ENCODE measurements at places on chromosomes 1 and 21. TPM values are rescaled to one million over a fixed set of nuclear protein-coding genes. Genes with fewer than 3 reads are reported as not detected.
A peak's percentile ranks its signal among the peaks of the same experiment; 100 is the strongest.

DNA sequence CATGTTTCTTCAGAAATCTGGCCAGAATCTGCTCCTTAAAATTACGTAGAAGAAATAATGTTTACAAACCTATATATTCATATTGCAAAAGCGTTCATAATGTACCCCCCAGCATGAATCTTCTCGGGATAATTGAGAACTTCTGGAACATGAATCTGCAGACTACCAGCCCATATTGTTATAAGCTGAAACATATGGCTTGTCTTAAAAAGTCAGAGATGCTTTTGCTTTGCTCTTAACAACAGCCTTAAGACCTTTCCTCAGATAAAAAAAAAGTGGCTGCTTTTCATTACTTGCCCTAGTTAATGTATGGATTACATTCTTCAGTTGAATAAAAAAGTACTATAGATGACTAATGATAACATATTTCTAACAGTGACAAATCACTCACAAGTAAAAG lies 15.0 kb upstream of the ZZZ3 start:
- no peak overlapping the region for H3K4me3 ChIP-seq
- no peak overlapping the region for H3K27ac ChIP-seq
- no peaks in the 10 kb centered on the region for H3K27me3 ChIP-seq
- no peaks in the 10 kb centered on the region for H3K4me1 ChIP-seq
- H3K36me3 ChIP-seq = peaks cover 20% of the 10 kb centered on the region

Gene TFF2
- total RNA-seq = not detected

- H3K36me3 ChIP-seq = no peaks in the 10 kb centered on the region
- H3K27ac ChIP-seq = no peak overlapping the region
- H3K4me3 ChIP-seq = no peak overlapping the region
These were observed 51.2 kb downstream of the GIPC2 start for GRCh38 chr1:78096976-78097375.

- no peak for DNase-seq
- no peaks in the 10 kb centered on the region for H3K4me1 ChIP-seq
- no peak overlapping the region for H3K4me3 ChIP-seq
- peaks cover 36% of the 10 kb centered on the region for H3K36me3 ChIP-seq
These were observed 43.8 kb downstream of the MIER1 start for GRCh38 chr1:66968574-66968973.

DNA sequence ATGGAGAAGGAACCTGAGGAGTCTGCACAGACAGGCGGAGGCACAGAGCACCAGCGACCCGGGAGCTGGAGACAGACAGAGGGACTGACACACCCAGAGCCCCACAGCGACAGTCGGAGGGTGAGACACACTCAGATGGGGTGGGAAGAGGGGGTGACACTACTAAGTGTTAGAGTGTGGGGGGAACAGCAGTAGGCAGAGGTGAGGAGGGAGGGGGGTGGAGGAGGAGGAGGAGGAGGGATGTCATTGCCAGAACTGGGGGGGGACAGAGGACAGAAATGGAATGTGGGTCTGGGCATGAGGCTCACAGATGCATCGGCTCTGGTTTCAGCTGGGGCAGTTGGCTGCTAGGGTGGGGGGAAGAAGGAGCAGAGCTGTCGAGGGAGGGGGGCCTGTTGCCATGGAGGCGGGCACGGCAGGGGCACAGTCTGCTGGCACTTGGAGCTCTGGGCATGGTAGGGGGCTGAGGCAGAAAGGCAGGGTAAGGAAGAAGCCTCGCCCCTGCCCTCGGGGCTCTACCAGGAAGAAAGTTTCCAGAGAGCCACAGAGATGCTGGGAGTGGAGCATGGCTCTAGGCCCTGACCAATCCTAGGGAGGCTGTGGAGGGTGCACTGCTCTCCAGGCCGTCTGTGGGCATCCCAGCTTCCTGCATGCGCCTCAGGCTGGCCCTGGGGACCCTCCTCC lies 37.3 kb downstream of the AHDC1 start:
- no peaks in the 10 kb centered on the region for H3K27me3 ChIP-seq
- H3K4me3 ChIP-seq = peak overlapping the region; percentile 52
- H3K36me3 ChIP-seq = no peaks in the 10 kb centered on the region
- no peak for DNase-seq

DNA sequence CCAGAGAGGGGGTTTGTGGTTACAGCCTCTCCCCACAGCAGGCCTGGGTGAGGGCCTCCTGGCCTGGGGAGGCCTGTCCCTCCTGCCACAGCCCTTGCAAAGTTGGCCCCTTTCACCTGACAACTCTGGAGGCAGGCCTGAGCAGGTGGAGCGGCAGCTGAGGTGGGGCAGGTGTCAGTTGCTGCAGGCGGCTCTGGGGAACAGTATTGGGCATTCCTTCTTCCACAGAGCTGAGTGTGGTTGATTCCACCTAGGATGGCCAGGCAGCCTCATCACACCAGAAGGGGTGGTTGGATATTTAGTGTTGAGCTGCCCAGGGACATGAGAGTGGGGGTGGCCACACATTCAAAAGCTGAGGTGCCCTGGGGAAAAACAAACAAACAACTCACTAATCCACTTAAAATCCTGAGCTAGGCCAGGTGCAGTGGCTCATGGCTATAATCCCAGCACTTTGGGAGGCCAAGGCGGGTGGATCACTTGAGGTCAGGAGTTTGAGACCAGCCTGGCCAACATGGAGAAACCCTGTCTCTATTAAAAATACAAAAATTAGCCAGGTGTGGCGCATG lies 31.1 kb downstream of the PIGP start:
- no peak overlapping the region for H3K27ac ChIP-seq
- H3K36me3 ChIP-seq = peaks cover 5% of the 10 kb centered on the region
- H3K4me3 ChIP-seq = no peak overlapping the region
- no peaks in the 10 kb centered on the region for H3K27me3 ChIP-seq
- DNase-seq = no peak
- peaks cover 6% of the 10 kb centered on the region for H3K4me1 ChIP-seq

DNA sequence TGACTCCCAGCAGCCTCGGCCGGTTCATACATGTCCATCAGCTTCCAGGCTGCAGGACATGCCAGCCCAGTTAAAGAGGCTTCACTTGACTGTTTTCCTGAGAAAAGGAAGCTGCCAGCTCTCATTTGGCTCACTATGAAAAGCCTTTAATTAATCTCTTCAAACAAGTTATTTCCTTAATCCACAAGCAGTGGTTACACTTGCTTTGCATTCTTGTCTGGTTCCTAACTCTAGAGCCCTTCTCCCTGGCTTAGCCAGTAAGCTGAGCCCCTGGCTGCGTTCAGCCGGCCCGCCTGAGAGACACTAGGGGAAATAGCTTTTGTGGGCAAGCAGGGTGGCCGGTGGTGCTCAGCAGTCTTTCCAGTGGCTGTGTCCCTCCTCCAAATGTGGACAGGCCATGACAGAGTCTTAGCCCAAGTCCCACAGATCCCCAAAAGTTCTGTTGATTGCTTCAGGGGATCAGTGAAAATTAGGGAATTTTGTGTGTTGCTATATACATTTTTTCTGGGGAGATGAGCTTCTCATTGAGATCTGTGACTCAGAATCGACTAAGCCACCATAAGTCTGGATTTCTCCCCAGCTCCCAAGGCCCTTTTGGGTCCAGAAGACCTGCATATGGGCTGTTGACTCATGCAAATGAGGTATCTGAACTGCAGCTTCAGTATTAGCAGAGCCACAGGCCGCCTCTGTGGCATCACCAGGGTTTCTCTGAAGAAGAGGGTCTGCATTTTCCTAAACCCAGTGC lies 10.1 kb downstream of the ATF3 start:
- no peak for DNase-seq
- H3K27me3 ChIP-seq = no peaks in the 10 kb centered on the region
- no peak overlapping the region for H3K4me3 ChIP-seq
- peaks cover 24% of the 10 kb centered on the region for H3K36me3 ChIP-seq

DNA sequence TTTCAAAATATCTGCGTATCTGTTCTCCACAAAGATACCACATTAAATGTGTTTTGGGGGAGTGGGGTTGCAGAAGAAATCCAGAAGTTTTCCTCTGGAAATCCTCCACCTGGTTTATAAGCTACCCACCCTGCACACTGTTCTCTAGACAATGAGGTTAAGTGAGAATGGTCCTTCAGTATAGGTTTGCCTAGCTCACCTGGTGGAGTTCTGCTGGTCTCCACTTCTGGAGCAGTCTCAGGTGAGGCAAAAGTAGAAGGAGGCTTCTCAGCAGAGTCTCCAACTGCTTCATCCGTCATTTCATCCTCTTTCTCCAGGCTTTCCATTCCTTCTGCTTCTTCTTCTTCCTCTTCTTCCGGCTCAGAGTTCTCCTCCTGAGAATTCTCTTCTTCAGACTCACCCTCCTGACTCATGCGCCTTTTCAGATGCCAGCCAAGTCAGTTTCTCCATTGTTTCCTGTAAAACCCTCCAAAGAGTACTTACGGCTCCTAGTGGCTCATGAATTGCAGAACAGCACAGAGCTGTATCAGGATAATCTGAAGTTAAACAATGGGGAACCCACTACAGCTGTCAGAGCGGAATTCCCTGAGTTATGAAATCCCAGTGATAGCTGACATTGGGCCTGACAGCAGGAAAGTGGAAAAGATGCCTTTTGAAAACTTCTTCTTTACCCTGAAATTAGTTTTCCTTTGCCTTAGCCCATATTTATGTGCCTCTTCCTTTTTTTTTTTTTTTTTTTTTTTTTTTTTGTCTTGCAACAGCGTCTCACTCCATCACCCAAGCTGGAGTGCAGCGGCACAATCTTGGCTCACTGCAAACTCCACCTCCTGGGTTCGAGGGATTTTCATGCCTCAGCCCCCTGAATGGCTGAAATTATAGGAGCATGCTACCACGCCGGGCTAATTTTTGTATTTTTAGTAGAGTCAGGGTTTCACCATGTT lies 38.5 kb downstream of the MSTO1 start:
- H3K27ac ChIP-seq = peak overlapping the region; percentile 64
- DNase-seq = no peak
- H3K4me3 ChIP-seq = no peak overlapping the region
- peaks cover 4% of the 10 kb centered on the region for H3K4me1 ChIP-seq
- H3K27me3 ChIP-seq = no peaks in the 10 kb centered on the region
- H3K36me3 ChIP-seq = no peaks in the 10 kb centered on the region

Gene ANP32E
- total RNA-seq = 52.1 TPM

Gene KCNK2
- 0.60 TPM for total RNA-seq

- no peak for DNase-seq
- H3K36me3 ChIP-seq = no peaks in the 10 kb centered on the region
- H3K4me1 ChIP-seq = peaks cover 17% of the 10 kb centered on the region
- H3K4me3 ChIP-seq = no peak overlapping the region
- H3K27me3 ChIP-seq = peaks cover 3% of the 10 kb centered on the region
These were observed 39.7 kb downstream of the GNG12 start for GRCh38 chr1:67793562-67793961.

- peaks cover 44% of the 10 kb centered on the region for H3K27me3 ChIP-seq
- no peak overlapping the region for H3K27ac ChIP-seq
- H3K36me3 ChIP-seq = no peaks in the 10 kb centered on the region
- H3K4me3 ChIP-seq = no peak overlapping the region
- no peaks in the 10 kb centered on the region for H3K4me1 ChIP-seq
- DNase-seq = no peak
These were observed 41.2 kb upstream of the ZC3H12A start for GRCh38 chr1:37433171-37433570.

DNA sequence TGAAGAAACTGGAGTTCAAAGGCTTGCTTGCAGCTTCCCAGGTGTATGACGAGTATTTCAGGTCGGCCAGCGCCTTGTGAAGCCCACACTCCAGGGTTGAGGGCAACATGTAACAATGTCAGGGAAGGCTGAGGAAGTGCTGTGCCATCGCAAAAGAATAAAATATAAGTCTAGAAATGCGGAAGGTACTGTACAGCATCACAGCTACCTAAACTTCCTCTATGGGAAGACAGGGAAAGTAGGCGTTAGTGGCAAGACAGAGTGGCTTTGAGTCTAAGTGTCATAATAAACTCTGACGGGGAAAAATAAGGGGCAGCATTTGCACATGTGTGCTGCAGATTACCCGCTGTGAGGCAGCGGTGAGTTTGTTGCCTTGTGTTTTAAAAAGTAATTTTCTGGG lies 28.9 kb downstream of the DOP1B start:
- no peak overlapping the region for H3K4me3 ChIP-seq
- no peaks in the 10 kb centered on the region for H3K27me3 ChIP-seq
- H3K36me3 ChIP-seq = peaks cover 8% of the 10 kb centered on the region
- peaks cover 22% of the 10 kb centered on the region for H3K4me1 ChIP-seq

- no peak overlapping the region for H3K27ac ChIP-seq
- H3K4me1 ChIP-seq = no peaks in the 10 kb centered on the region
- H3K27me3 ChIP-seq = no peaks in the 10 kb centered on the region
- no peak for DNase-seq
- no peak overlapping the region for H3K4me3 ChIP-seq
These were observed 10.6 kb upstream of the OR2M2 start for GRCh38 chr1:248164031-248164430.

Gene TIE1
- total RNA-seq = 1.2 TPM

Gene SPRR5
- total RNA-seq = not detected

Gene TMIGD3
- not detected for total RNA-seq

- no peaks in the 10 kb centered on the region for H3K27me3 ChIP-seq
- H3K36me3 ChIP-seq = no peaks in the 10 kb centered on the region
- H3K4me1 ChIP-seq = peaks cover 23% of the 10 kb centered on the region
- H3K4me3 ChIP-seq = no peak overlapping the region
These were observed 34.4 kb downstream of the CAPN9 start for GRCh38 chr1:230781594-230781993.

GRCh38 chr1:155313261-155313660 lies 4.6 kb downstream of the FDPS start:
- DNase-seq = no peak
- peaks cover 13% of the 10 kb centered on the region for H3K36me3 ChIP-seq
- peak overlapping the region; percentile 31 for H3K4me3 ChIP-seq

Gene INTS11
- total RNA-seq = 177 TPM

- H3K4me3 ChIP-seq = no peak overlapping the region
- no peak overlapping the region for H3K27ac ChIP-seq
- no peaks in the 10 kb centered on the region for H3K36me3 ChIP-seq
- DNase-seq = no peak
These were observed 5.2 kb upstream of the OXCT2 start for GRCh38 chr1:39776400-39776713.

Gene PDPN
- total RNA-seq = 9.5 TPM

DNA sequence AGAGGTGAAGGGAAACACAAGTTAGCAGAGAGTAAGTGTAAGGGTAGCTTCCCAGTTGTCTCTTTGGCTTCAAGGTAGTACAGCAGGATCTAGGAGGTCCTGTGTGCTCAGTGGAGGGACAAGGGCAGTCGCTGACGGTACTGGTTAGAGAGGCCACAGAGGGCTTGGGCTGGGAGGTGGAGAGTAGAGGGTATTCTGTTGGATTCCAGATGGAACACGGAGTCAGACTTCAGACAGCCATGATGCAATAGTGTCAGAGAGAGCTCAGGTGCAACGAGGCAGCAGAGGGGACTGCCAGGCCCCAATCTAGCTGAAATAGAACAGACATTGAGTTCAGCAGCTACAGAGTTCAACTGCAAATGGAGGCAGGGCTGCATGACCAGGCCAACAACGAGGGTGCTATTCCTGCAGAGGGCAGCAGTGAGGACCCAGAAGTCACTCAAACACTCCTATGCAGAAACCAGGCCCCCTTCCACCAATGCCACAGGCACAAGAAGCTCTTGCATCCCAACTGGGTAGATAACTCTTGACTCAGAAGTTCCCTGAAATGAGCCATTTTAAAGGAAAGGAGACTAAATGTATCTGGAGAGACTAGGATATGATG lies 325.0 kb upstream of the ESRRG start:
- no peaks in the 10 kb centered on the region for H3K27me3 ChIP-seq
- H3K27ac ChIP-seq = no peak overlapping the region
- DNase-seq = no peak
- H3K4me3 ChIP-seq = no peak overlapping the region
- H3K36me3 ChIP-seq = no peaks in the 10 kb centered on the region
- peaks cover under 1% of the 10 kb centered on the region for H3K4me1 ChIP-seq
